ENCODE measurements at places on chromosomes 13 and 19. TPM values are rescaled to one million over a fixed set of nuclear protein-coding genes. Genes with fewer than 3 reads are reported as not detected.

DNA sequence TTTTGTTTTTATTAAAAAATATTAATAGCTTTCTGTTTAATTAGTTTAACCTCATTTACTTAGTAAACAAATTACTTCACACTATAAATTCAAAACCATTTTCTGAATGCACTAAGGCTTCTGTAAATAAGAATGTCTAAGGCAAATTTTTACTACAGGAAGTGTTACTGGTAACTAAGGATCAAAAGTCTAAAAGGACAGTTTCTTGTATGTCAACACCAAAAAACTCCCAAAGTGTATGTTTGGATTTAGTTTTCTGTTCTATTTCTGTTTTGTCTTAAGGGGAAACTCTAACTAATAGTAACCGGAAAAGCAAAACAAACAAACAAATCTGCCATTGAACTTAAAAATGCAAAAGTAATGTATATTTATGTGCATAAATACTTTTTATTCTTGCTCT is 24.7 kb downstream of the PRR20E start:
- no peak for DNase-seq

PEG3 gene
- total RNA-seq: not detected

- DNase-seq: no peak
These were observed 7.7 kb upstream of the CSNK1G2 start for GRCh38 chr19:1933244-1933643.

THSD8 gene
- total RNA-seq: not detected

DNA sequence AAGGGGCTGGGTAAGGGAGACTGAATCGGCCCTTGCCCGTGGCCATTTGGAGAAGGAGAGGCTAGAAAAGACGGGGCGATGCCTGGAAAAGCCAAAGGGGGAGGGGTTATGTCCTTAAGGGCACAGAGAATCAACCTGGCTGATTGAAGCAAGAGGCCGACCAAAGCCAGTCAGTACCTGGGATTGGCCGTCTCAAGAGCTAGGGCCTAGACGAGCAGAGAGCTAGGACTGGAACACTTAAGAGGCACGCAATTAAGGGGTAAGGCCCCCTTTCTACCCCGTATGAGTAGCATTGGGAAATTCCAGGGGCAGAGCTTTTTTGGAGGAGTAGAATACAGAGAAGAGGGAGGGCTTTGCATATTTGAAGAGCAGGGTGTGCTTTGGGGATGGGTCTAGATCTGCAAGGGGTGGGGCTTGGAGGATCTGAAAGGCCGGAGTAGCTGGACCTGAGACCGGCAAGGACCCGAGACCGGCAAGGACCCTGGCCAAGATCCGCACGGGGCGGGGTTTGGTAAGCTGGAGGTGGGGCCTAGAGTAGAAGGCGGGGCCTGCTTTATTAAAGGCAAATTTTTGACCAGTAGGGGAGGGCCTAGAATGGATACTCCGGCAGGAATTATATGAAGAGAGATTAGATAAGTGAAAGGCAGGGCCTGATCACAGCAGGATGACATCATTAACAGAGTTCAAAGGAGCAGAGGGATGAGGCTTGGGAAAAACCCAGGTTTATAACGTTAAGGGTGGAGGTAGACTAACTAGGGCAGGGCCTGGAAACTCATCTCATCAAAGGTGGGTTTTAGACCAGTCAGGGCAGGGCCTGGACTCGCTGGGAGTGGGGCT is 10.7 kb upstream of the CACNG6 start:
- no peak for DNase-seq

DNA sequence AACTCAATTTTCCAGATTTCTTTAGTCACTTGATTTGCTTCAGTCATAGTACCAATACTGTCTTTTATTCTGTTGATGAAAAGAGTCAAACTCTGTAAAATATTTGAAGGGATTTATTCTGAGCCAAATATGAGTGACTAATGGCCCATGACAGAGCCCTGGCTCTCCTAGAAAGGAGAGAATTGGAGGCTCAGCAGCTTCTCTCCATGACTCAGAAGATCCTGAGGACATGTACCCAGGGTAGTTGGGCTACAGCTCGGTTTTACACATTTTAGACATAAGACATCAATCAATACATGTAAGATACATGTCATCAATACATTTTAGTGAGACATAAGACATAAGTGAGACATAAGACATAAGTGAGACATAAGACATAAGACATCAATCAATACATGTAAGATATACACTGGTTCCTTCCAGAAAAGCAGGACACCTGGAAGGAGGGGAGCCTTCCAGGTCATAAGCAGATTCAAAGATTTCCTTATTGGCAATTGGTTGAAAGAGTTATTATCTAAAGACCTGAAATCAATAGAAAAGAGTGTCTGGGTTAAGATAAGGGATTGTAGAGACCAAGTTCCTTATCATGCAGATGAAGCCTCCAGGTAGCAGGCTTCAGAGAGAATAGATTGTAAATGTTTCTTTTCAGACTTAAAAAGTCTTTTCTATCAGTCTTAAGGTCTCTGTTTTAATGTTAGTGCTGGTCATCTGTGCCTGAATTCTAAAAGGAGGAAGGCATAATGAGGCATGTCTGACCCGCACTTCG is 179.8 kb upstream of the RFC3 start:
- peak; percentile 71 for DNase-seq

NLRP9 gene
- not detected for total RNA-seq

DNA sequence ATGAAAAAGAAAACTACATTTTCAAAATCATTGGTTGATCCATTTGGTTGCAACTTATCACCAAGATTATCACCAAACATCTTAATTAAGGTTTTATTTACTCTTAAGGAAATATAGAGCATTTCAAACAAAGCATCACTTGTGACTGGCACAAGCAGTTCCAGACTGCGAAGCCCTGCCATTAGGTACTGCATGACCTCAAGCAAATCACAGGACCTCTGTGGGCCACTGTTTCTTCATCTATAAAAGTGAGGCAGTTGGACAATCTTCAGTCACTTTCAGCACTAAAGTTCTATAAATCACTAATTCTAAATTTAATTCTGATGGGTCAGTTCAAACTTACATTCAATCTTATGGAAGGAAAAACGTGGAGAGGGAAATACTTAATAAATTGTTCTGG is 2.0 kb downstream of the ELF1 start:
- no peak for DNase-seq

TMEM161A gene
- 26.1 TPM for total RNA-seq

APLP1 gene
- total RNA-seq: 47.1 TPM

- DNase-seq: no peak
These were observed at the start of gene SLC27A5 for GRCh38 chr19:58511353-58512208. TSS of gene SLC27A5 (minus strand) at chr19:58511992. CDS start at chr19:58511955, 37 bp downstream.

DNA sequence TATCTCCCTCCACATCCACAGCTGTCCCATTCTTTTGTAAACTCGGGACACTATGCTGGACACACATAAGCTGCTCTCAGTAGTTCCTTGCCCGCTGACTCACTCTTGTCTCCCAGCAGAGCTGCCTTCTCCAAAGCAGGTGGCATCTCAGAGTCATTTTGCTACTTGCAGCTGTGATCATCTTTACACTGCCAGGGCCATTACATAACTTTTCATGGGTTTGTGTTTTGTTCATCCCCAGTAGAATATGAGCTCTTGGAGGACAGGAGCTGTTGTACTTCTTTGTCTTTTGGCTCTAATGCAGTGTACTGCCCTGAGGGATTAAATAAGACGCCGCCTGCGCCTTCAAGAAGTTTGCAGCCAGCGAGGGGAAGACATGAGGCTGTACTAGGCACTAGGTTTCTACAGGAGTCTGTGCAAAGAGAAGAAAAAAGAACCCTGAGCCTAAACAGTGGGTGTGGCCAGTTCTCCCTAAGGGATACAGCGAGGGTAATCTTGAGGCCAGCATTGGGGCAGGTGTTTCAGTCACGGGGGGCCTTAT is 40.8 kb upstream of the GPR183 start:
- DNase-seq: peak; percentile 85

FXYD1 gene
- not detected for total RNA-seq

DNA sequence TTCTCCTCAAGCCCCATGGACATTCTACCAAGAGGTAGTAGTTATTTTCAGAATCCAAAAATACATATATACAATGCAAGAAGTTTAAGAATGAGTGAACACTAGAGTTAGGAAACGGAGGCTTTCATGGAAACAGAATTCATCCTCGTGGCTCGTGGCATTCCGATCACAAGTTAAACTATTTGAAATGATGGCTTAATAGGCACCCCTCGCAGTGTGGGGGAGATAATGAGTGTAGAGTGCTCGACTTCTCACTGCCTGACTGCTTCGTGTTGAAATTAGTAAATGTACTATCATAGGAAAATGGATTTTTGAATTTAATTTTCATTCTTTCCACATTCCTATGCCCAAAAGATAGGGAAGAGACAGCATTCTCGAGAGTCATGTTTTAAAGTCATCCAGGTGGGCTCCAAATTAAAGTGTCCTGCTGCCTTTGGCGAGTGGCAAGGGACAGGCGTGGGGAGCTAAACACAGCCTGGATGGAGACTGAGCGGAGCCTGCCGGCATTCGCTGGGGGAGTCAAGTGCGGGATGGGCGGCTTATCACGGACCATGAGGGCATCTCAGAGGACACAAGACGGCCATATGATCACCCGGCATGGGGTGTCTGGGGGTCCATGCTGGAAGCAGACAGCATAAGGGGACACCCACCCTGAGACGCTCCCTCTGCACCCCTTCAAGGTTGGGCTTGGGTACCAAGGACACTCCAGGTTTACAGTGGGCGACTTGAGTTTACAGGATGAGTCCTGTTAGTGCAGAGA is 165.2 kb downstream of the TEX29 start:
- DNase-seq: no peak

GRCh38 chr13:109979228-109979627 is 192.8 kb upstream of the IRS2 start:
- no peak for DNase-seq

ZNF667 gene
- total RNA-seq: 4.8 TPM

GFY gene
- total RNA-seq: not detected

- DNase-seq: no peak
These were observed 22.8 kb upstream of the ANKRD10 start for GRCh38 chr13:110937511-110938285.

EXOSC5 gene
- 28.6 TPM for total RNA-seq

- DNase-seq: no peak
These were observed 806 bp downstream of the ZNF90 start for GRCh38 chr19:20078581-20079031.

APOE gene
- total RNA-seq: 25.3 TPM

ZNF285 gene
- total RNA-seq: 2.2 TPM

DNA sequence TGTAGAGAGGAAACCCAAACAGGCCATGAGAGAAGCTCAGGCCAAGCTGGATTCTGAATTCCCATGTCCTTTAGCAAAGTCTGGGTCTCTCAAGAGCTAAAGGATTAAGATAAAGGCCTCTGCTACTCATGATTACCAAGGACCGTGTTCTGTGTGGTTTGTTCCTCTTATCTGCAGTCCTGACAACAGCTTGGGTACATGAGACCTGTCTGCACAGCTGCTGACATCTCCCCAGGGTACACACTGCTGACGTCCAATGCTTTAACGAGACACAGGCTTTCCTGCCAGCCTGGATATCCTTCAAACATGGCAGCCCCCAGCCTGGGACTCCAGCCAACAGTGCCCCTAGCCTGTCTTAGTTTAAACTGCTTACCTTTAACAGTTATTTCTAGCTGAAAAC is 211.0 kb downstream of the SLC7A1 start:
- no peak for DNase-seq

DNA sequence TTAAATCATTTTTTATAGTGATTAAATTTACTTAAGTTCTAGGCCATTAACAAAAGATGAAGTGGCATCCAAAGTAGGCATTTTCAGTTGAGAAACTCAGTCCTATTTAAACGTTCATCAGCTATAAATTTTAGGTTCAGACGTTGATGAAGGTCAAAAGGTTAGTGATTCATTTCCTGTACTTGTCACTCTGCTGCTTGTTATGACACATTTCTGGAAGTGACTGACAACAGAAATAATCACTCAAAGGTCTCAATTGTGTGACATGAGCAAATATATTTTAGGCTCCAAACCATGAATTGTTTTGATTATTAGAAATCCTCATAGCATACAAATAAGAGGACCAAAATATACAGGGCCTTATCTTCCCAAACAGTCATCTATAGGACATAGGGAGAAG is 10.3 kb upstream of the EDNRB start:
- DNase-seq: peak; percentile 32

GRCh38 chr19:12790628-12791344 is 500 bp upstream of the JUNB start:
- DNase-seq: no peak

DNA sequence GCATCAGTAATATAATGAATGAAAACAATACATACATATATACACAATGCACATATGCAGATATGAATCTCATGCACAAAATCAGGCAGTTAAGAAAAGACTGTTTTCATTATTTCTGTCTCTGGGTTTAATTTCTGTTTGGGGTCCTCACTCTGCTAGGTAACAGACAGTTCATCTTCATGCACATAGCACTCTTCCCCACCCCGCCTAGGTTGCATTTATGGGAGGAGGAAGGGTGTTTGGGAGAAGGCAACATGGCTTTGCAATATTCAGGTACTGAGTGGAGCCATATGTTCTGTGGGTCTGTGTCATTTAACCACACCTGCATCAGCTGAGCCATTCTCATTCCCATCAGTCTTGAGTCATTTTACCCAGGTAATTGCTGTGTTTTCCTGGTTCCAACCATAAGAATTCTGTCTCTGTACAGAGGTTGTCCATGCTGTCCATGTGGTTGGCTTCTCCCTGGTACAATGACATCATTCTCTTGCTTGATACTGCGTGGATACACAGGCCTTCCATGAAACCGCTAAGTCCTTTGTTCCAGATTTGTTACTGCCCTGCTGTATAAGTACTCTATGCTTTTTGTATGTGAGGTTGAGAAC is 45.3 kb downstream of the RFC3 start:
- no peak for DNase-seq

DMWD gene
- total RNA-seq: 34.0 TPM

TMPRSS9 gene
- not detected for total RNA-seq

- peak; percentile 4 for DNase-seq
These were observed 110.1 kb downstream of the FGF14 start for GRCh38 chr13:102291587-102292218.

- no peak for DNase-seq
These were observed 66.4 kb downstream of the DHRS12 start for GRCh38 chr13:51737609-51738008.

GRCh38 chr19:41500443-41500842 is 57.5 kb downstream of the ERICH4 start:
- no peak for DNase-seq

- DNase-seq: peak; percentile 67
These were observed 767.6 kb upstream of the SLITRK1 start for GRCh38 chr13:84649853-84650252.

GRCh38 chr19:18427080-18427742 is 8.0 kb downstream of the SSBP4 start:
- no peak for DNase-seq

- DNase-seq: no peak
These were observed 366.8 kb downstream of the DLEU7 start for GRCh38 chr13:50476577-50477285.

All from LHCN-M2 (cell line).